Endothelial cell of umbilical vein (primary cell): ENCODE measurements at places on chromosomes 3 and 15. TPM values are rescaled to one million over a fixed set of nuclear protein-coding genes. Genes with fewer than 3 reads are reported as not detected.

RASGRP1 gene
- 0.38 TPM in 1 of 2 replicates, not detected in the other for total RNA-seq

PPCDC gene
- 14.5 and 16.8 TPM in 2 replicates for total RNA-seq

GPR160 gene
- 1.1 and 1.3 TPM in 2 replicates for total RNA-seq

SNTN gene
- not detected in 2 replicates for total RNA-seq

MAP6D1 gene
- 3.2 and 3.5 TPM in 2 replicates for total RNA-seq

COLQ gene
- 1.1 and 2.3 TPM in 2 replicates for total RNA-seq

PDZRN3 gene
- not detected in 2 replicates for total RNA-seq

TRIM42 gene
- total RNA-seq, result not detected in 2 replicates

ACSBG1 gene
- not detected in 2 replicates for total RNA-seq

TMEM108 gene
- total RNA-seq, result 0.42 and 1.1 TPM in 2 replicates

TMEM266 gene
- total RNA-seq, result not detected in 2 replicates

GOLGA6L4 gene
- 5.3 and 7.5 TPM in 2 replicates for total RNA-seq

FSIP1 gene
- 1.1 and 1.2 TPM in 2 replicates for total RNA-seq

EAF2 gene
- 1.5 and 1.6 TPM in 2 replicates for total RNA-seq

AHSG gene
- not detected in 2 replicates for total RNA-seq

IL17RB gene
- total RNA-seq, result not detected in 2 replicates

ASB14 gene
- total RNA-seq, result not detected in 2 replicates

OR5H6 gene
- total RNA-seq, result not detected in 2 replicates

GRIP2 gene
- total RNA-seq, result not detected in 2 replicates

SAXO2 gene
- 0.67 and 5.2 TPM in 2 replicates for total RNA-seq

CCK gene
- not detected in 2 replicates for total RNA-seq

LMOD3 gene
- total RNA-seq, result not detected in 2 replicates

ROPN1 gene
- not detected in 2 replicates for total RNA-seq

PLSCR1 gene
- 65.6 and 78.7 TPM in 2 replicates for total RNA-seq

SLC22A13 gene
- 0.44 and 0.53 TPM in 2 replicates for total RNA-seq

CP gene
- not detected in 2 replicates for total RNA-seq

OXTR gene
- 0.40 and 0.67 TPM in 2 replicates for total RNA-seq

VPS13C gene
- 57.5 and 60.3 TPM in 2 replicates for total RNA-seq

GRK7 gene
- not detected in 2 replicates for total RNA-seq

ARL14 gene
- not detected in 2 replicates for total RNA-seq

SOX14 gene
- total RNA-seq, result not detected in 2 replicates

PLD1 gene
- 75.6 and 108 TPM in 2 replicates for total RNA-seq

CDC25A gene
- total RNA-seq, result 18.4 and 19.0 TPM in 2 replicates

MEGF11 gene
- not detected in 2 replicates for total RNA-seq

SPINT1 gene
- total RNA-seq, result 3.6 and 4.2 TPM in 2 replicates

CCDC174 gene
- 15.1 and 16.6 TPM in 2 replicates for total RNA-seq

MITF gene
- 2.5 and 3.9 TPM in 2 replicates for total RNA-seq

EPM2AIP1 gene
- total RNA-seq, result 13.9 and 15.1 TPM in 2 replicates

ALG1L2 gene
- not detected in 2 replicates for total RNA-seq

PLSCR2 gene
- not detected in 2 replicates for total RNA-seq

KCNMB3 gene
- 1.7 and 2.3 TPM in 2 replicates for total RNA-seq

DCLK3 gene
- not detected in 2 replicates for total RNA-seq

SLC51B gene
- not detected in 2 replicates for total RNA-seq

ACAD11 gene
- 9.6 and 15.2 TPM in 2 replicates for total RNA-seq

TMEM40 gene
- total RNA-seq, result not detected in 2 replicates

NR1I2 gene
- total RNA-seq, result not detected in 2 replicates

RNU5B-1 gene
- not detected in 2 replicates for total RNA-seq

CEP97 gene
- 10.3 and 14.0 TPM in 2 replicates for total RNA-seq

CYP8B1 gene
- total RNA-seq, result not detected in 2 replicates

NSUN3 gene
- total RNA-seq, result 10.7 and 11.6 TPM in 2 replicates

GPX1 gene
- 427 and 461 TPM in 2 replicates for total RNA-seq

TRPC1 gene
- total RNA-seq, result 5.6 and 5.9 TPM in 2 replicates

PTH1R gene
- 0.46 and 0.65 TPM in 2 replicates for total RNA-seq
